ENCODE measurements at places on chromosomes 3 and 15.

- DNase-seq: no peak
Measured at GRCh38 chr3:26997226-26997625, 372.0 kb downstream of the NEK10 start.

GRCh38 chr3:139355891-139356290 lies 12.1 kb downstream of the MRPS22 start:
- DNase-seq: no peak

GRCh38 chr3:136893848-136894443 lies 31.9 kb downstream of the NCK1 start:
- no peak for DNase-seq

DNA sequence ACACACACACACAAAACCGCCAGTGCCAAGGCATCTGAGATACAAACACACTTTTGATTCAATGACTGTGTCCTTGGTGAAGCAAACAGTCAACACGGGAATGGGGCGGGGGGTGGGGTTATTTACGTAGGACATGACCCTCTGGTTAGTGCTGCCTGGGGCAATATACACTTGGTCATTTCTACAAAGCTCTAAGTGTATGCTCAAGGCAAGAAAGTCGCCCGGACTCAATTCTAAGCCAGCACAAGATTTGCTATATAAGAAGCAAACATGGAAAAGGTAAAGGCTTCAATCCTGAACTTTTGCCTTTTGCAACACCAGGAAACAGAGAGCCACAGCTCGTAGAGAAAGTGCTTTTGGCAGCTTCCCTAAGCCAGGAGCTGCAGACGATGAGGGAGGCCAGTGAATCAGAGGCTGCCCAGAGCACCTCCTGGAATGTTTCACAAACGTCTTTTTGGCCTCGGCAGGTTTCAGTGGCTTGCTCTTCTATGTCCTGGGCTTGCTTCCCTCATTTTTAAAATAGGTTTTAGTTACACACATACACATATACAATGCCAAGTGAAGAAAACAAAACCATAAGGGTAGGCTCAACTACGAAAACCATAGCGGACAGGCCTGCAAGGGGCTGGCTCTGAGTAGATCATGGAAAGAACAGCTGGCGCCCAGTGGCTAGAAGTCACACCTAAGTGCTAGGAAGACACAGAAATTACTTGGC lies 73.6 kb downstream of the TM4SF4 start:
- DNase-seq: peak; percentile 53

- DNase-seq: no peak
Measured at GRCh38 chr15:73196113-73196512, 143.8 kb downstream of the NEO1 start.

DNA sequence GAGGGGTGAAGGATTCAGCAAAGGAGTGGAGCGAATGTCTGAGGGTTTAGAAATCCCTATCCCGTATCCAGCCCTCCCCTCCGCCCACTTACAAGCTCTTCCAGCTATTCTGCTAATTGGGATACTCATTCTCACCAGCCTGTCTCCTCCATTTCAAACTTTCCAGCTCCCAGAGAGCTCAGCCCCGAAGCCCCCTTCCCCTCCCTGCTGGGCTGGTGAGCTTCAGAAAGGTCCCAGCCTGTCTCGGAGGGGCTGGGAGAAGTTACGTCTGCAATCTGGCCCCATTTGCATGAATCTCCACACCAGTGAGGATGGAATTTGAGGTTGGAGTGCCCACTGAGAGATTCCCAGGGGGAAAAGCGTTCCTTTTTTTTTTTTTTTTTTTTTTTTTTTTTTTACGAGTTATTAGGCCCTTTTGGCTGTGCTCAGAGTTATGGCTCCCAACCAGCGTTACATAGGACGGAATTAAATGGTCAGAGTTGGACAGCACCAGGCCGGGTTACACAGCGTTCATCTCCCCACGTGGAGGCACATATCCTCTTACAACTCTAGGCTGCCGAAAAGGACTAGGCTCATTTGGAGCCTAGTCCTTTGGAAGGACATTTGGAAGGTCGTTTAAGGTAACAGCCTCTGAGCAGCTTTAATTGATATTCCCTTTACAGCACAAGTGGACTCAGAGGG lies 34.6 kb downstream of the FGD5 start:
- DNase-seq: no peak

DNA sequence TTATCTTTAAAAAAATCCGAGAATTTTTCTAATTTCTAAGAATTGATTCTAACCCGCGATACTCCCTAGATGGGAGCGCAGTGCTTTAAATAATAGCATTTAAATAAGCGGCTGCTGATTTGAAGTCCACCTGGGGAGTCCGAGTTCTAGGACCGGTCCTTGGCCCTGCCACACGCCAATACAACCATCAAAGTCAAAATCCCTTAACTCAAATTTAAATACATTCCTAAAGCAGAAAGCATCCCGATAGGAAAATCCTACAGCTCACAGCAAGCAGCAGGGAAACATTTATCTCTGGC lies 508 bp upstream of the ECT2 start:
- no peak for DNase-seq

- DNase-seq: no peak
Measured at GRCh38 chr3:147458995-147459704, 50.0 kb downstream of the ZIC1 start.

- DNase-seq: no peak
Measured at GRCh38 chr3:30492322-30493192, 113.8 kb upstream of the TGFBR2 start.

DNA sequence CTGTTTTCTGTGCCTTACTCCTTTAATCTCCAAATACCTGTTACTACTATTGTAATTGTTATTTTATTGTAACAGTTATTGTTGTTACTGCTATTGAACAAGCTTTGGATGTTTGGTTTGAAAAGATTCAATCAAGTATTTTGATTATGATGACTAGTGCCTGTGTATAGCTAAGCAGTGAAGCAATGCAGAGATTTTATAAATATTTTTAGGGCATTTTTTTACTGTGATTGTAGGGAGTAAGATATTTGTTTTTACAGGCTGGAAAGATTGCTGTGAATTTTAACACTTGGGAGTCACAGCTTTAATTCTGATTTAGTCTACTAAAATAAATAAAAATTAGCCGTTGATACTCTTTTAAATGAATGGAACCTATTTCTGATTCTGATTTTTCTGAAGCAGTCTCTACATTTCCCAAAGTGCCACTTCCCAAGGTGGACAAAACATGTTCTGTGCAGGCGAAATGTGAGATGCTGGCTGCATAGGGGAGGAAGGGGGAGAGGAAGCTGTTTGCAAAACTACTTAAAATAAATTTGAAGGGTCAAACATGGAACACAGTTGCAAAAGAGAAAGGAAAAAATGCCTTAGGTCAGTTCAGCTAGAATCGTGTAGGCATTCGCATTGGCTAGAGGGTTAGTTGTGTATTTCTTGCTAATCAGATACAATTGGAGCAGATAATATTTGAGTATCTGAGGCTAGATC lies 25.7 kb downstream of the EEFSEC start:
- DNase-seq: no peak

GRCh38 chr15:99580076-99580475 lies 14.3 kb downstream of the MEF2A start:
- no peak for DNase-seq

- no peak for DNase-seq
Measured at GRCh38 chr3:126911162-126912026, 71.5 kb upstream of the PLXNA1 start.

GRCh38 chr3:157290766-157291165 lies 130.8 kb upstream of the CCNL1 start:
- DNase-seq: peak; percentile 35

DNA sequence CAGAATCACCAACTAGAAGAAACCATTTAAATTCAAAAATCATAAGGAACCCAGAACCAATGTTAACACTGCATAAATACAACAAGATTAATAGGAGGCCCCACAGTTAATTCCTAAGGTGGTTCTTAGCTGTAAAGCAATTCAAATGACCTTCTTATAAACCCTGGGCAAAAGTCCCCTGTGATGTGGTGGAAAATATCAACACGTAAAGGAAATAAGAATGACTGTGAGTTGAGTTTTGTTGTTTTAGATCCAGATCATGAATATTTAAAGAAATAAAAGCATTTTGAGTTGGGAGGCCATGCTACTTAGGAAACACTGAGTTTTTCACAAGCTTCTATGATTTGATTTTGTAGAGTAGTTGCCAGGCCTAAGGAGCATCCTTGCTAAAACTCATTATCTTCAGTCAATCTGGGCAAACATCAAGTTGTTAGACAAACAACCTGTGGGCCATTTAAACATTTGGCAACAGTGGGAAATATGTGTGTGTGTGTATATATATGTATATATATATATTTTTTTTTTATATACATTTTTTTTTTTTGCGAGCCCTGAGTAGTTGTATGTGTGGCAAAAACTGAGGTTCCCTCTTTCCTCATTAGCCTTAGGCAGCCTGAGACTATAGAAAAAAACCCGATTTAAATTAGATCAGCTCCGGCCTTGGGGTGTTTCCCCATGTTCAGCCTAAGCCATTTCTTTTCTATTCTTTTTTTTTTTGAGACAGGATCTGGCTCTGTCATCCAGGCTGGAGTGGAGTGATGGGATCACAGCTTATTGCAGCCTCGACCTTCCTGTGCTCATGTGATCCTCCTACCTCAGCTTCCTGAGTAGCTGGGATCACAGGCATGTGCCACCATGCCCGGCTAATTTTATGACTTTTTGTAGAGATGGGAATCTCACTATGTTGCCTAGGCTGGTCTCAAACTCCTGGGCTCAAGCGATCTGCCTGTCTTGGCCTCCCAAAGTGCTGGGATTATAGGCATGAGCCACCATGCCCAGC lies 8.0 kb upstream of the PXK start:
- no peak for DNase-seq

DNA sequence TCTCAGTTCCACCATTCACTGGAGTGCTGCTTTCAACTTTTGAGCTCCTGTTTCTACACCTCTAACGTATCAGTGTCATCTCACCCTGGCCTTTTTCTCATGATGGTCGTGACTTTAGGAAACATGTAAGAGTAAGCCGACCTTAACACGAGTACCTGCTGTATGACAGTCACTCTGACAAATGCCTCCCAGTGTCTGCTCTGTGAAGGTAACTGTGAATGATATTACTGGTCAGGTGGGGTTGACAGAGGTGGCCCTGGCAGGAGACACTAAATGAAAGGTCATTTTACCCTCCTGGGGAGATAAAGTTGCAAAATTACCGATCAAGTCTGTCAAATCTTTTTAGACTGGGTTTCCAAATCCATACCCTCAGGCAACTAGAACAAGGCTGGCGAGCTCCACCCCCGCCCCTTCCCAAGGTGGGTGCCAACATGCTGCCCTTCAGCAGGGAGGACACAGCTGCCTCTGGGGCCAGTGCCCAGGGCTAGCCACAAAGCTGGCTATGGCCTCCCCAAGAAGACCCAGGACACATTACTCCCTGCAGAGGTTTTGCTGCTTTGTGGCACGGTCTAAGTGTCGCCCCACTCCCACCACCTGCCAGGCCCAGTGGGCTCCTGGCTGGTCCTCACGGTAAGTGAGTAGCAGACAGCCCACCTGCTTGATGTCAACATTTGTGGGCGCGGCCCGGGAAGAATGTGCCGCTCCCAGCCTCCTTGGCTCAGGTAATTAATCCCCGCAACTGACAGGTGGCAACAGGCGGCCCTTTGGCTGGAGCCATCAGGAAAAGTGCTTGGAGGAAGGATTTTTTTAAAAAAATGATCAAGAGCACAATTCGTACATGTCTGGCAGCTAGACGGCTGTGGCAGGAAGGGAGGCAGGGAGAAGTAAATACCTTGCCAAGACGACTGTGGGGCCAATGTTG lies 211.8 kb downstream of the TP63 start:
- DNase-seq: no peak

GRCh38 chr3:184448321-184449160 lies 68.7 kb downstream of the CHRD start:
- DNase-seq: no peak

GRCh38 chr15:61309031-61309511 lies 80.0 kb upstream of the RORA start:
- no peak for DNase-seq

- no peak for DNase-seq
Measured at GRCh38 chr3:59885899-59886400, 836.1 kb upstream of the CFAP20DC start.

- DNase-seq: no peak
Measured at GRCh38 chr15:63037976-63038720, 4.4 kb upstream of the TPM1 start.

DNA sequence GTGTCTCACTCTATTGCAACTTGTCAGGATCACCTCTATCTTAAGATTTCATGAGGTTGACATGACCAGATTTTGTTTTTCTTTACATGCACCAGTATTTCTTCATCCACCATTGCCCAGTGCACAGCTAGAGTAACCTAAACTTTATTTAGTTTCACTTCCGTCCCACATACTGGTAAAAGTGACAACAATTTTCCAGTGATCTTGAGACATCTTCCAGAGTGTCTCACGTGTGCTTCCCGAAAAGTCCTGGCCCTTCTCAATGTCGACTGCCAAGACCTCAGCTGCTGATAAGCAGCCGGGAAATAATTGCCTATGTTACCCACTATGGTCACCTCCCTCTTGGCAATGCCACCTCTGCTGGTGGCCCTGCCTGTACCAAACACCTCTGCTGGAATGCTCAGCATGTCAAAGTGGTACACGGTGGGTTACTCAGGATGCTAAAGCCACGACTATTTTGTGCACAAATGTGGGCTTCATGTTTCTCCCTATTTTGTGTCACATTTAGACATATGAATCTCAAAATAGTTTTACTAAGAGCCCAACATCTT lies 379.7 kb upstream of the TGFBR2 start:
- no peak for DNase-seq

- no peak for DNase-seq
Measured at GRCh38 chr3:66809595-66809958, 188.5 kb upstream of the KBTBD8 start.

GRCh38 chr15:74319596-74320351 lies 47.7 kb downstream of the CYP11A1 start:
- DNase-seq: no peak

- no peak for DNase-seq
Measured at GRCh38 chr3:178989821-178990220, 81.8 kb downstream of the ZMAT3 start.

DNA sequence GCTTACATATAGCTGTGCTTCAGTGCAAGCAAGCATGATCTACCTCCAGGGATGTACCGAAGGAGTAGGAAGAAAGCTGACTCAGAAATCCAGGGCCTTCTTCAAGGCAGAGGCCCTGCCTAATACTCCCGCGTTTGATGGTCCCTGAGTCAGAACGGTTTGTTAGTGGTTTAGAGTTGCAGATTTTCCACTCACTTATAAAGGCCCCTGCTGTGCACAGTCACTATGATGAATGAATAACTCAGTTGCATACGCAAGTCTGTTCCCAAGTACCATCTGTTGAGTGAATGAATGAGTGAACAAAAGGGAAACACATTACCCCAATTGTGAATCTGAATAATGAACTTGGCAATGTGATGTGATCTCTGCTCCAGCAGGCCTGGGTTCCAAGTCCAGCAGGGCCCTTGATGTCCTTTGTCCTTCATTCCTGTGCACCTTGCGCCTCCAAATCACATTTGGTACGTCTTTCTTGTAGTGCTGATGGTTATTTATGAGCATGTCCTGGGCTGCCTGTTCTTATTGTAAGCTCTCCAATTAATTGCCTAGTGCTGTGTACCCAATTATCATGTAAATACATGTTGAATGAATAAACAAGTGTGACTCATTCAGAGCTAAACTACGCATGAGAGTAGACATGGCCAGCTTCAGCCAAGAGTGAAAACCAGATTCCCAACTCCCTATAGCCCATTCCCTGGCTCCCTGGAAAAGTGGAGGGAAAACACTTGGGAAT lies 85.3 kb upstream of the LIMD1 start:
- peak; percentile 92 for DNase-seq

Measured in NCI-H446 (cell line).